ENCODE measurements at places on chromosomes 7 and 10. TPM values are rescaled to one million over a fixed set of nuclear protein-coding genes. Genes with fewer than 3 reads are reported as not detected.

Gene BAMBI
- total RNA-seq: 26.4 TPM

Gene TMEM139
- total RNA-seq: 4.4 TPM

Gene LOXL4
- 0.13 TPM for total RNA-seq

Gene WNT2
- not detected for total RNA-seq

Gene SPDYE3
- not detected for total RNA-seq

Data from H1 (cell line).